Neuronal stem cell (in vitro differentiated cells): ENCODE measurements at places on chromosomes 4 and X.

GRCh38 chr4:111360906-111361305 is 738.0 kb upstream of the PITX2 start:
- DNase-seq: no peak

- no peak for DNase-seq
These were observed 95.6 kb downstream of the ADAMTS3 start for GRCh38 chr4:72473434-72473900.

- no peak for DNase-seq
These were observed 49.6 kb downstream of the MAP7D2 start for GRCh38 chrX:20066968-20067708.

- DNase-seq: no peak
These were observed 42.4 kb downstream of the USP9X start for GRCh38 chrX:41127477-41128192.

- DNase-seq: no peak
These were observed 24.2 kb downstream of the TRO start for GRCh38 chrX:54944816-54945215.

DNA sequence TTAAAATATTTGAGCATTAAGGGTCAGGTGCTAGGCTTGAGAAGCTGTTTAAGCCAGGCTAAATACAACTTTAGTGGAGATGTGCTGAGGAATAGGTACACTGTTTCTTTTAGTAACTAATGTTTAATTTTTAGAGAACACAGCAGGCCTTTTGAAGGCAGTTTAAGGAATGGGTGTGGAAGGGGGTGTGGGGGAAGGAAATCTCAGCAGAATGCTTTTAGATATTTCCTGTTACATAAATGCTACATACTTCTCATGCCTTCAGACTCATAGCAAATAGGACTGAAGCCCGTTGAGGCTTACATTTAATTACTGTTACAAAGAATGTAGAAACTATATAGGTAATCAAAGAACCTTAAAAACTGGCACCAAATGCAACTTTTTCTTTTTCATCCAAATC is 66.3 kb downstream of the WWC2 start:
- no peak for DNase-seq

DNA sequence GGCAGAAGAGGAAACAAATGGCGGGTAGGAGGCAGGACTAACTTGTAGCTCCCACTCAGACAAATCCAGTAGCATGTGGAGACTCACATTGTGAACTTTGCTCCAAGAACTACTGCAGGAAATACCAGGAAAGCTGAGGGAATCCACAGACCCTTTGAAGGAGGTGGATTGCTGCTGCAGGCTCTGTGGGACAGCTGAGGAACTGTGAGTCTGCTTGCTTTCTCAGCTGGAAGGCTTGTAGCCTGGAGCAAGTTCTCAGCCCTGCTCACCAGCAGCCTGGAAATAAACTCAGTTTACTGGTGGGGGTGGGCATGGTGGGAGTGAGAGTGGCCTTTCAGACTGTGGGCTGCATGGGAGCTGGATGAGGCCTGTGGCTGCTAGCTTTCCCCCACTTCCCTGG is 16.0 kb downstream of the RTL3 start:
- no peak for DNase-seq

DNA sequence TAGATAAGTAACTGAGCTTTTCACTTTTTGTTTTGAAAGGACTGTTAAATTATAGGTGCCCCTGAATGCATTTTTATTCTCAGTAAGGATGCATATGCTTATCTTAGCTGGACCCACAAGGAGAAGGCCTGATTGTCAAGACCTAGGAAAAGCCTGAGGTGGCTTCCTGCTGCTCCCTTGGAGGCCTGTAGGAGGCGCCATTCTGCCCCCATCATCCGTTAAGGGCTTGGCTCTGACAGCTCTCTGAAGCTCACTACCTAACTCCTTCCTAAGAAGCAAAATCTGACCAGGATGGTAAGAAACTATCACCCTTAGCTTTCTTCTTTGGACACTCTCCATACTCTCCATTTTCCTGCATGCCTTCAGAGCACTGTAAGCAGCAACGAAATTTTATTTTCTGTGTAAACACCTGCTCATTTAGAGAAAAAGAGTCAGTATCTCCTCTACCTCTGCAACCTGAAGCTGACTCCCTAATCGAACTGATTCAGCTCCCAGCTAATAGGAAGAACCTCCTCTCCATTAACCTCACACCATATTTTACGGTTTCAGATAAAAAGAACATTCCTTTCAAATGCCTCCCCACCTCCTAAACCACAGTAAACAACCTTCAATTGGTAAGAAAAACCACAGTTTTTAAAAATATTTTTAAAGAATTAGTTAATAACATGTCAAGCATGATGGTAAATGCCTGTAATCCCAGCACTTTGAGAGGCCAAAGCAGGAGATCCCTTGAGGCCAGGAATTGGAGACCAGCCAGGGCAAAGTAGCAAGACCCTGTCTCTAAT is 73.4 kb upstream of the EDNRA start:
- DNase-seq: no peak

GRCh38 chr4:89000844-89001360 is 56.1 kb downstream of the FAM13A start:
- DNase-seq: no peak

DNA sequence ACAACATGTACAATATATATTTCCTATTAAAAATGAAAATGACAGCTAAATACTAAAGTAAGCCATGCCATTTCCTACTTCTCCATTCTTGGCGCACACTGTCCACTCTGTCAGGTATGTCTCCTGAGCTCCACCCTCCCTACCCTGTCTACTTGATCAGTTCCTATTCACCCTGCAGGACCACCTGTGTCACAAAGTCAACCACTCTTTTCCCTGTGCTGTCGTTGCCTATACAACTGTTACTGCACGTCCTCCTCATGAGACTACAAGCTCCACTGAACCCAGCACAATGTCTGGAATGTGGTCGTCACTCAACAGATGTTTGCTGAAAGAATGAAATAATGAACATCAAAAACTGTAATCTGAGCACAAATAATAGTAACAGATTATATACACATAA is 54.9 kb downstream of the SLC9A7 start:
- DNase-seq: no peak

DNA sequence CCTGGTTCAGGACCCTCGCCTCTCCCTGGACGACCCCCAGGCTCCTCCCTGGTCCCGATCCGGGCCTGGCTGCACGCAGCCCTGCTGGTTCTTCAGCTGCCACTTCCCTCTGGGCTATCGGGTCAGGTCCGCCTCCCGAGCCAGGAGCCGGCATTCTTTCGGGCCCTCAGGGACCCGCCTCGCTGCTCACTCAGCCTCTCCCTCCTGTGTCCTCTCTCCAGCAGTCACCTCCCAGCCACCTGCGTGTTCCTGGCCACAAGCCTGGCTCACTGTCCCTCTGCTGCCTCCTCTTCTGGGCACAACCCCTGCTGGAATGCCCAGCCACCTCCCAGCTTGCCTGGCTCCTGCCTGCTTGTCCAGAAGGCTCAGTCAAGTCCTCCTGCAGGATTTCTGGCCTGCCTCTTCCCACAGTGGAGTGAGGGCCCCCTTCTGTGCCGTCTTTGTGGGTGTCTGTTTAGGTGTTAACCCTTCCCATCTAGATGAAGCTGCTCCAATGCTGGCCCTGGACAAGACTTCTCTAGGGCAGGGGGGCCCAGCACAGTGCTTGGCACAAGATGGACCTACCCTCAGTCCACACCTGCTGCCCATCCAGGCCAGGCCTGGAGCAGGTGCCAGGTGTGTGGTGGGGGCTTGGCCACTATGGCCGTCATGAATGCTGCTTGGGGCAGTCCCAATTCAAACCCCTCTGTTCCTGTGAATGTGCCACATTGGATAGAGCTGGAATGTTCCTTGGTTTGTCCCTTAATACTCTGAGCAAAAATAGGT is 2.2 kb downstream of the WFS1 start:
- no peak for DNase-seq

DNA sequence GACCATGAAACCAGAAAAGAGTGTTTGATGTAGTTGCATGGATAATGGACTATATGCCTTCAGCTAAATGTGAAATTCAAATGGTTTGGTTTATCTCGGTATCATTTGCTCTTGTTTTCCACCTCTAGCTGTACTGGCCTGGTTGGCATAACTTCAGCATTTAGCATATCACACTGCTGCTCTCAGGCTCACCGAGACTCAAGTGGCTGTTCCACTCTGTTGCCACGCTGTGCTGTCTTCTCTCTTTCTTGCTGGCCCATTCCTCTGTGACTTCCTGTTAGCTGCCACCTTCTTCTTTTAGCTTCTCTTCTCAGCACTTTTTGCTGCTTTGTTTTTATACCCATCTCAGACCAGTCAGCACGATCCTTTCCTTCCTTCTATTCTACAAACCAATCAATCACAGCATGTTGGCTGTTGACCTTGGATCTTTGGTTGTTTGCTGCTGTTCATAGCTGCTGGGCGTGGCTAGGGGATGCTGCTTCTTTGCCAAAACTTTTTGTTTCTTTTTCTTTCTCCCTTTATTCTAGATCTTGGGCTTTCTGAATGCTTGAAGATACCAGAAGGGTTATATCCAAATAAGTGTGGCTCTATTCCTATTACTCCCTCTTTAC is 24.0 kb downstream of the INTS6L start:
- no peak for DNase-seq

GRCh38 chr4:24419181-24420034 is 164.9 kb downstream of the DHX15 start:
- peak; percentile 81 for DNase-seq

DNA sequence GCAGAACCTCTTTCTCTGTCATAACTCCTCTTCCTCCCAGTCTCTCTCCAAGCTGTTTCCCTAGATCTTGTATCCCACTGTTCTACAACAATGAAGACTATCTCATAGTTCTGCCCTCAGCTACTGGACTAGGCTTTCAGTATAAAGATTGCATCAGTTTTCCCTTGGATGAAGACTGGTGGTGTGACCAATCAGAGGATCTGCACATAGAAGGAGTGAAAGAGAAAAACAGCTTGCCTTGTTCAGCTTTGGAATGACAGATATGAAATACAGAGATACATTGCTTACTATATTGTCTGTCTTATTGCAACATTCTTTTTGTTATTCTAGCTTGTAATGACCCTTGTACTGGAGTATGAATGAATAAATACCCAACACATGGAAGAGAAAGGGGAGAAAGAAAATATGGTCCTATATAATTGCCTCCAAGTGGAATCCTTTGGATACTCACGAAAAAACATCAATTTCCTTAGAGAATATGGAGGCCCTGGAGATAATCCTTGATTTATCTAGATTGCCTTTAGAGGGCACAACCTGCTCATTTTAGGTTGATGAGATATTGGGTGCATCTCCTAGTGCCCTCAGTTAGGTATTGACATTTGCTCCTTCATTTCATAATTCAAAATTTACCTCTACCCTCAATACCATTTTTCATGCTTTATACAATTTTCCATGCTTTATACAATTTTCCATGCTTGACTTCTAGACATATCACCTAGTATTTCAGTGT is 395.8 kb downstream of the NAF1 start:
- DNase-seq: no peak

GRCh38 chrX:25034889-25035288 is 19.1 kb upstream of the ARX start:
- no peak for DNase-seq

DNA sequence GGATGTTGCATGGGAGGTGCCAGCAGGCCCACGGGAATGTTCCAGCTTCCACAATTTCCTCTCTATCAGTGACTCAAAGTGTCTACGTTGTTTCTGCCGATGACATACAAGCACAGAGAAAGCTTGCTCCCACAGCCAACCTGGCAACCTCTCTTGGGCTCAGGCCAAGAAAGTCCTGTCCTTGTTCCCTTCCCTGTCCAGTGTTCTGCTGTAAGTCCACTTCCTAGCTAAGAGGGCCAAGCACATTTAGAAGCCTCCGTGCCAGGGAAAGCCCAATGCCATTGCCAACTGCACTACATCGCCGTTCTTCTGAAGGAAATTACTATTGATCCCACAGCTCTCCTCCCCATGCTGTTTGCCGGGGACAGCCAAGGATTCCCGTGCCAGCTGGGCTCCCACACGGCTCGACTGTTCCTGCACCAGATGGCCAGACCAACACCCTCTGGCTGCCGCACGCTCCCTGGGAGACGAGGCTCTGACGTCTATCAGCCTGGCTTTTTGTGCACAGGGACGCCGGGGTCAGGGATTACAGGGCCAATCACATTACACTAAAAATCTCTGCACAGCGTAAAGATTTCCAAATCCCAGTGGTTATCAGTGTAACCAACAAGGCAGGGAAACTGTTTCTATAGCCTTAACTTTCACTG is 284.0 kb downstream of the BCOR start:
- no peak for DNase-seq

GRCh38 chrX:371907-372306 is 14.8 kb downstream of the PPP2R3B start:
- no peak for DNase-seq

GRCh38 chr4:176805155-176805554 is 12.4 kb upstream of the VEGFC start:
- DNase-seq: no peak

DNA sequence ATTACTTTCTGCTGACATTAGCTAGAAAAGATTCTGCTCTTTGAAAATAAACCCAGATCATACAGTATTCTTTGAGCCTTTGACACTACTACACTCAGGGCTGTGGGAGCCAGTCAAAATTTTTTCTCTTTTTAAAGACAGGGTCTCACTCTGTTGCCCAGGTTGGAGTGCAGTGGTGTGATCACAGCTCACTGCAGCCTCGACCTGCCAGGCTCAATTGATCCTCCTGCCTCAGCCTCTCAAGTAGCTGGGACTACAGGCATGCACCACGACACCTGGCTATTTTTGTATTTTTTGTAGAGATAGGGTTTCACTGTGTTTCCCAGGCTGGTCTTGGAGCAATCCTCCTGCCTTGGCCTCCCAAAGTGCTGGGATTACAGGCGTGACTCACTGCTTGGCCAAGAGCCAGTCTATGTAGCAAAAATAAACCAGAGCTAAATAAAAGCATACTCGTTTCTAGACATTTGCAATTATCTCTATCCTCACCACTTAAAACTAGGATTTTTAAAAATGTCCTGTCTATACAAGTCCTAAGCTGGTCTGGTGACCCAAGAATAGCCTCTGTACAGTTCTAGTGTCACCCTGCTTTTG is 43.2 kb downstream of the AKAP4 start:
- no peak for DNase-seq

GRCh38 chr4:173014113-173014558 is 154.5 kb upstream of the GALNT7 start:
- DNase-seq: peak; percentile 54

- no peak for DNase-seq
These were observed 841 bp downstream of the ACOT9 start for GRCh38 chrX:23742174-23742696.

DNA sequence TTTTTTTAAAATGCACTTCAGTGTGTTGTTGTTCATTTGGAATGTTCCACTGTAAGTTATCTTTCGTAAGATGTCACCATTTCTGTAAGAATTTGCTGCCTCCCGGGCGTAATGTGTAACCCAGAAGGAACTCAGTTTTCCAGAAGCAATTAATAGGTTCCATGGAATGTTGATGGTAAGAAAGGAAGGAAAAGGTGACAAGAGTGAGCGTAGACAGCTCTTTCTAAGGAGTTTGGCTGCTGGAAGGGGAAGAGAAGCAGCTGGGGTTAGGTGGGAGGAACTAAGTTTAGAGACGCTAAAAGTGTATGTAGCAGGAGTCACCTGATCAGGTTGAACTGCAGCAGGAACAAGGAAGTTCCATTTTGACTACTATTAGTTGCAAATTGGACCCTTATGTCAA is 35.9 kb downstream of the PNMA5 start:
- no peak for DNase-seq

- no peak for DNase-seq
These were observed 54.0 kb downstream of the DHRSX start for GRCh38 chrX:2446815-2447214.
